ENCODE measurements at places on chromosomes 16 and 17.

DNA sequence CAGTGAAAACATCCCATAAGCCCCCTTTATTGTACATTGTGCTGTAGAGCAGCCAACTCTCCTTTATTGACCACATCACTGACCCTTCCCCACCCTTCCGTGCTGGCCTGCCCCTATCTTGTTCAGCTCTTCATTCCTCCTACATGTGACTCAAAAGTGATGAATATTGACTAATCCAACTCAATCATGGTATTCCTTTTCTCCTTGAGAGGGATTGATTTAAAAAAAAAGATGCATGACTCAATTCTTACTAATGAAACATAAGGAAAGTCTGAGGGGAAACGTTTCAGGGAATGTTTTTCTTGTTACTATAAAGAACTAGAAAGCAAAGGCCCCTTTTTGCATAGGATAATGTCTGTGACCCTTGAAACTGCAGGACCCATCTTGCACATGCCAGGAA, 125.2 kb upstream of the SOX9 start:
- DNase-seq: no peak

GRCh38 chr17:76088041-76088867, 9.3 kb downstream of the ZACN start:
- DNase-seq: peak; percentile 49

DNA sequence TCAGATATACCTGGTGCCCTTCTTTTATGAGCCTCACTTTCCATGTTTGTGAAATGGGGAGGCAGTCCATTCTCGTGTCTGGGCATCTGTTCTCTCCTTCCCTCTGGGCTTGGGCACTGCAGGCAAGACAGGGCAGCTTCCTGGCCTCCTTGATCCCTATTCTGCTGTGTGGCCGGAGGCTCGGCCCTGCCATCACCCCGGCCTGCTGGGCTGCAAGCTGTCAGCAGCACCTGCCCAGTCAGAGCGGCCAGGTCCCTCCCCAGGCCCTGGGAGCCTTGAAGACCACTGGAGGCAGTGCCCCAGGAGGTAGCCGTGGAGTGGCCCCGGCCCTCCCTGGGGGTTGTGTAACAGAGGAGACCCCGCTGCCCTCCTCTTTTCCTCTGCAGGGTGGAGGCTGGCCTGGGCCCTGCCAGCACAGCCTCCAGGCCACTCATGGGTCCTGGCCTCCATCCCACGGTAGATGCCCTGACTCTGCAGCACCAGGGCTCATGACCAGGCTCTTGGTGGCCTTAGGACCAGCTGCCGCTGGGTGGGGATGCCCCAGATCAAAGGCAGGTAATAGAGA, 9.2 kb downstream of the KCNJ12 start:
- no peak for DNase-seq

- no peak for DNase-seq
Measured at GRCh38 chr17:78891406-78892061, 11.5 kb downstream of the CEP295NL start.

- no peak for DNase-seq
Measured at GRCh38 chr17:42653179-42654124, 5.6 kb upstream of the TUBG2 start.
